Astrocyte of the spinal cord (primary cell): ENCODE measurements at places on chromosomes 2 and 18.
A peak's percentile ranks its signal among the peaks of the same experiment; 100 is the strongest.

DNA sequence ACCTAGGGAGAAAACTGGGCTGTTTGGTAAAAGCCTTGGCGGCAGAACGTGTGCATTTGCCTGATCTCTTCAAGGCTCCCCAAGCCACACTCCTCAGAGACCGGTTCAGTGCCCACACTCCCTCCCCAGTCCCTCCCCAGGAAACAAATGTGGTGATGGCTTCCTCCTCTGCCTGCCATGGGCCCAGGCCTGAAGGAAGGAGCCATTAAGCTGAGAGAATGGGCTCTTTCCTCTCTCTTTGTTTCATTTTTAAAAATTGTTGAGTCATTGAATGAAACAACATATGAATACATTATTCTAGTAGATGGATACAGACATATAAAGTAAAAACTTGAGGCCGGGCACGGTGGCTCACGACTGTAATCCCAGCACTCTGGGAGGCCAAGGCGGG lies 50.6 kb upstream of the YWHAQ start:
- DNase-seq = no peak

DNA sequence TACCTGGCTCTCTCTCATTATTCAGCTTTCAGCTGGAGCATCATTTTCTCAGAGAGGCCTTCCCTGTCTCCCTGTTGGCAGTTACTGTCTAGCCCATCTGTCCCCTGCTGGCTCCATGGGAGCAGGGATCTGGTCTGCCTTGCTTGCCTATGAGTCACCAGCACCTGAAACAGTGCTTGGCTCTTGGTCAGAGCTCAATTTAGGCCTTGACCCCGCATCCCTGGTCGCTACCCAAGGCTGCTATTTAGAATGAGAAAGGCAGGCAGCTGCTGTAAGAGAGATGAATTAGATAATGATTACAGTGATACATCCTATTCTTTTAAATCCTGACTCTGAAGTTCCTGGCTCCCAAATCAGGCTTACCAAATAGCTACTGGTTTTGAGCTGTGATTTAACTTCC lies 32.9 kb downstream of the KCNE4 start:
- peak; percentile 39 for DNase-seq

DNA sequence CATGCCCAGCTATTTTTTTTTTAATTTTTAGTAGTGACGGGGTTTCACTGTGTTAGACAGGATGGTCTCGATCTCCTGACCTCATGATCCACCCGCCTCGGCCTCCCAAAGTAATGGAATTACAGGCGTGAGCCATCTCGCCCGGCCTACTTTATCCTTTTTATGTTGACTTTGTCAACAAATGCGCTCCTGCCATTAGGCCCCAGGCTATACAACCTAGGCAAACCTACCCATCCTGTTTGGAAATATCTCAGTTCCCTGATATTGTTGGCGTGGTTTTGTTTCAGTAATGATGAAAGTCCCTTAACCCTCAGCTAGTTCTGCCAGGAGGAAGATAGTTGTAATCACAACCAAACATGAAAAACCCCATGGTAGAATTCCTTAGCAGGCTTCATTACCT lies 249.4 kb upstream of the SOX11 start:
- DNase-seq = no peak

DNA sequence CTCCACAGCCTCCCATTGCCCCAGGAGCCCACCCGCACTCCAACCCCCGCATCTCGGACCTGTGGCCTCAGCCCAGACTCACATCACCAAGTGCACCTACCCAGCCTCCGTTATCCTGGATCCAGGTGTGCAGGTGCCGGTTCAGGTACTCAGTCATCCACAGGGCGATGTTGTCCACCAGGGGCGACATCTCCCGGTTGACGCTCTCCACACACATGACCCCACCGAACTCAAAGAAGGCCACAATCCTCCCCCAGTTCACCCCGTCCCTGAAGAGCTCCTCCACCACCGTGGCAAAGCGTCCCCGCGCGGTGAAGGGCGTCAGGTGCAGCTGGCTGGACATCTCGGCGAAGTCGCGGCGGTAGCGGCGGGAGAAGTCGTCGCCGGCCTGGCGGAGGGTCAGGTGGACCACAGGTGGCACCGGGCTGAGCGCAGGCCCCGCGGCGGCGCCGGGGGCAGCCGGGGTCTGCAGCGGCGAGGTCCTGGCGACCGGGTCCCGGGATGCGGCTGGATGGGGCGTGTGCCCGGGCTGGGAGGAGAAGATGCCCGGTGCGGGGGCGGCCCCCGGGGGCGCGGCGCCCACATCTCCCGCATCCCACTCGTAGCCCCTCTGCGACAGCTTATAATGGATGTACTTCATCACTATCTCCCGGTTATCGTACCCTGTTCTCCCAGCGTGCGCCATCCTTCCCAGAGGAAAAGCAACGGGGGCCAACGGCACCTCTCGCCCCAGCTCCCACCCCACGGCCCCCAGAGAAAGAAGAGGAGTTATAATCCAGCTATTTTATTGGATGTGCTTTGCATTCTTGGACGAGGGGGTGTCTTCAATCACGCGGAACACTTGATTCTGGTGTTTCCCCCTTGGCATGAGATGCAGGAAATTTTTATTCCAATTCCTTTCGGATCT lies 1.3 kb downstream of the BCL2 start:
- DNase-seq = no peak

- no peak for DNase-seq
Observed at GRCh38 chr2:238861766-238862315, 14.0 kb downstream of the TWIST2 start.

DNA sequence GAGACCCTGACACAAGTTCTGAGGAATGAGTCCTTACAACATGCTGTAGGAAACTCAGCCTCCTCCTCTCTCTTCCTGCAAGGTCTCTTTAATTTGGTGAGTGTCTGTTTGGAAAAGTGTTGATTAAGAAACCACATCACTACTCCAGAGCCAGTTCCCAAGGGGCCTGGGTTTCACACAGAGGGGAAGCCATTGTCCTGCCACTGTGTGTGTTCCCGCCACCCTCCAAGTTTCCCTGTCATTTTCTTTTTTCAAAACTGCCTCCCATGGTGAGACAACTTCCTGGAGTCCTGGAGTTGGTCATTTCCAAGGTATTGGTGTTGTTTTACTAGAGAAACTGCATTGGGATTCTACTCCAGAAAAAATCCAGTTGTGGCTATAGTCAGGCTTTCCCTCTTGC lies 232.0 kb upstream of the PARD3B start:
- no peak for DNase-seq

- DNase-seq = no peak
Observed at GRCh38 chr18:71388148-71388547, 1099.3 kb downstream of the SOCS6 start.

GRCh38 chr18:66510357-66511045 lies 93.4 kb downstream of the CDH19 start:
- no peak for DNase-seq

- no peak for DNase-seq
Observed at GRCh38 chr2:161173541-161174194, 13.4 kb downstream of the TANK start.
